Fibroblast of skin of right quadriceps (primary cell): ENCODE measurements at places on chromosomes 3 and 15.

GRCh38 chr3:34533451-34533850 is 735.0 kb downstream of the PDCD6IP start:
- no peak for DNase-seq

DNA sequence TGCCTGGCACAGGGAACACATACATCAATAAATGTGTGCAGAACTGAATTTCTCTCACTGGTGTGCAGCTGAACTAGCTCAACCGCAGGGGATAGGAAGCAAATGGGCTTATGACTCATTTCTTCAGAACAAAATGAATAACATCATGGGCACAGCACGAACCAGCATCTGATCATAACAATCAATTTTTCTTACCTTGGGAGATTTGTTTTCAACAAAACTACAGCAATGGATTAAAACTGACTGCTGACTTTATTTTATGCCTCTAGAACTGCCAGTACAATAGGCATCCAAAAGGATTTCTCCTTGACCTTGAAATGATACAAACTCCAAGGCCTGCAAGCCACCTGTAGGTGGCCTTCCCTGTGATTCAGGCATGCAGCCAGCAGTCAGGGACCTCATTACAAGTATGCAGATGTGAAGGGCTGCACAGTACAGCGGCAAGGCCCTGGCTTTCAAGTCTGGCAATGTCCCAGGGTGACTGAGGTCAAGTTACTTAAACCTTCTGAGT is 26.1 kb downstream of the TAMM41 start:
- DNase-seq, result peak; percentile 36

DNA sequence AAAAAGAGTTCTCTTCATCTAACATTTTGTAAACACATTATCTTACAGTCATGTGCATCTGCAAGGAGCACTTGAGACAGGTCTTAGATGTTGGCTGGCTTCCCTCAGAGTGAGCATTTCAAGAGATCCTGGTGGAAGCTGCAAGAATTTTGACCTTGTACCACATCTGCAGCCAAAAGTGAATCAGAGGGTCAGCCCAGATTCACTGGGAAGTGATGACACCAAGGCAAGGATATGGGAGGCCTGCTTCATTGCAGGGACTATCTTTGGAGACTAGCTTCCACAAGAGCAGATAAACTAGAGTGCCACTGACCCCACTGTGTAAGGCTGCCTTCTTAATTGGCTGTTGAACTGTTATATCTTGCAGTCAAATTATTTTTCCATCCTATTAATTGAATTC is 21.3 kb upstream of the GADL1 start:
- peak; percentile 11 for DNase-seq

DNA sequence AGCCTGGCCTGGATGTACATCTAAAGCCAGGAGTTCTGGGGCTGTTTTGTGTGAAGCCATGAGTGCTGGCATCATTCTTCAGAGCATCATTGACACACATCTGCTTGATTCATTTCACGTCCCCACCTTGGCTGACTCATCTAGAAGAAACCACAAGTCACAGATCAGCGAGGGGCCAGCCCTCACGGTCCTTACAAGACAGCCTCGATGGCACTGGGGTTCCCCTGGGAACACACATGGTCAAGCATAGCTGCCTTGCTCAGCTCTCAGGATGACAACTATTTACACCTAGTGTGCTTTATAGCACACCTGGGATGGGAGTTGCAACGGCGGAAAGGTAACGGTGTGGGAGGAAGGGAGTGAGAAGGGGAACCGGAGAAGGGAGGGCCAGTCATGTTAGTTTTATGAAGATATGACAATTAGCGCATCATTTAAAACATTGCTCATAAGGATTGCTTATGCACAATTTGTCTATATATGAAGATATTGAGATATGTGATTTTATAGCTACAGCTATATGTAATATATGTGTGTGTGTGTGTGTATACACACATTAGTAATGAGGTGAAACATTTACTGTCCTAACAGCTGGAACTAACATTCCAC is 227.1 kb downstream of the RPLP1 start:
- no peak for DNase-seq

- peak; percentile 6 for DNase-seq
These were observed 346.2 kb upstream of the ZNF717 start for GRCh38 chr3:76131396-76132153.

DNA sequence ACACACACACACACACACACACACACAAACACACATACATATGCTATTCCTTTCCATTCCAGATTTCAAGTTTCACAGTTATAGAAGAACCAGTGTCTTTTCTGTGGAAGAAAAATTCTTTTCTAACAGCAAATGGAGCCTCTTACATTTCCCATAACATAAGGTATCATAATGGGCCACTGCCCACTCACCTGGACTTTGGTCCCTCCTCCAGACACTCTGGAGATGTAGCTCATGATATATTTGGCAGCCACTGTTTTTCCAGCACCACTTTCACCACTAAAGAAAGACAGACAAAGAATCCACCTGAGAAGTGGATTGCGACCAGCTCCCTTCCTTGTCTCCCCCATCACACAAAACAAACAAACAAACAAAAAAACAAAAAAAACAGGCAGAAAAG is 29.8 kb downstream of the LDHAL6B start:
- no peak for DNase-seq

GRCh38 chr3:84904212-84904611 is 54.6 kb upstream of the CADM2 start:
- DNase-seq, result no peak

- no peak for DNase-seq
These were observed 542.4 kb downstream of the SQOR start for GRCh38 chr15:46177219-46177618.

DNA sequence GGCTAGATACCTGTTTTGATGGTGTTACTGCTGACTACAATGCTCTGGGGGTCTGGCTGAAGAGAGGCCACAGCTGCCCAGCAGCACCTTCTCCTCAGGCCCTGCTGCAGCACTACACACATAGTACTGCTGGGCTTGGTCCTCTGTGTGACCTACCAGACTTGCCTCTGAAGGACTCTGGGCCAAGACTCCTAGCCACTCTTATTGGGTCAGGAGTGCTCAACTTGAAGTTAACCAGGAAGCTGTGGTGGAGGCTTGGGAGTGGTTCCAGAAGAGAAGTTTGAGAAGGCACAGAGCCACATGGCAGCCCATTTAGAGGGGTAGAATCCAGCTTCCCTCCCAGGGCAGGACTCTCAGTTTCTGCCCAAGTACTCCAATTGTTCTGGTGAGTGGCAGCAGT is 16.6 kb downstream of the ELP6 start:
- no peak for DNase-seq

GRCh38 chr3:114902691-114903101 is 244.4 kb downstream of the ZBTB20 start:
- DNase-seq, result no peak

DNA sequence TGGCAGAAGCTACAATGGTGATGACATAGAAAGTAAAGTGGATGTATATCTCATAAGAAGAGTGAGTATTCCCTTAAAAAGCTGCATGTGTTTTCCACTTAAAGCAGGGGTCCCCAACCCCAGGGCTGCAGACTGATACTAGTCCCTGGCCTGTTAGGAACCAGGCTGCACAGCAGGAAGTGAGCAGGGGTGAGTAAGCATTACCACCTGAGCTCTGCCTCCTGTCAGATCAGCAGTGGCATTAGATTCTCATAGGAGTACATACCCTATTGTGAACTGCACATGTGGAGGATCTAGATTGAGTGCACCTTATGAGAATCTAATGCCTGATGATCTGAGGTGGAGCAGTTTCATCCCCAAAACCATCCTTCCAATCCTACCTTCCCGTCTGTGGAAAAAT is 126.1 kb upstream of the CMC1 start:
- no peak for DNase-seq

GRCh38 chr15:40746916-40747418 is 8.1 kb downstream of the RMDN3 start:
- peak; percentile 65 for DNase-seq

- peak; percentile 9 for DNase-seq
These were observed 13.0 kb upstream of the CTXND1 start for GRCh38 chr15:80265021-80265420.

GRCh38 chr15:33454346-33454745 is 143.6 kb downstream of the RYR3 start:
- DNase-seq, result no peak

GRCh38 chr3:42022355-42022754 is 60.5 kb upstream of the ULK4 start:
- DNase-seq, result no peak

DNA sequence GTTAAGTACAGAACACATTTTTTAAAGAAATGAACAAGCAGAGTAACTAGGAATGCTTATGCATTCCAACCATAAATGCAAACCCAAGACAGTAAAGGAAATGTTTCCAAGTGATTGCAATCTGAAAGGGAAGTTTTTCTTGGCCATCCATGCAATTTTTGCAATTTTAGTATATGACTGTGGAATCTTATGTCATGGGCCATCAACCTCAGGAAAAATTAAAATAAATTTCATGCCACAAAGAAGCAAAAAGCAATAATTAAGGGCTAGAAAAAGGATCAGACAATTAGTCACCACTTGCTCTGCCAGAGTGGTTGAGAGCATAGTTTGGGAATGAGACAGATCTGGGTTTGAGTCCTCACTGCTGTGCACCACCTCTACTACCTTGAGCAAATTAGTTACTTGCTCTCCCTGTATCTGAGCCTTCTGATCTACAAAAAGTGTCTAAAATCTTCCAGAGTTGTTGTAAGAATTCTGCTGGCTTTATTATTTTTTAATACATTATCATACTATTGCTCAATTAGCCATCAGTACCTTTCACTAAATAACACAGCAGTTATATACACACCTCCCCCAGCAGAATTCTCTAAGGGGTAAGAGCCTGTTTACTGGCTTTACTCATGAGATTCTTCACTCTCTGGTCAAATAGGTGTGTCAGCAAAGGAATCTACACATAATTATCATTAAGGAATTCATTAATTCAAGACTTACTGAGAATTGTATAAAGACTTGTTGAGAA is 49.7 kb upstream of the FBN1 start:
- peak; percentile 98 for DNase-seq

- no peak for DNase-seq
These were observed 77.9 kb downstream of the ADAMTS17 start for GRCh38 chr15:100263721-100264455.

- DNase-seq, result no peak
These were observed 191.7 kb downstream of the NR1D2 start for GRCh38 chr3:24136624-24137310.
